CD4-positive, alpha-beta T cell treated with Interleukin-21 for 1 hour (primary cell): ENCODE measurements at places on chromosomes 3 and 15.

GRCh38 chr3:102511168-102511567, 76.4 kb downstream of the ZPLD1 start:
- no peak for DNase-seq

- DNase-seq: no peak
Observed at GRCh38 chr15:85482894-85483293, 102.5 kb downstream of the AKAP13 start.

GRCh38 chr3:195187609-195188425, 83.1 kb downstream of the XXYLT1 start:
- no peak for DNase-seq

- no peak for DNase-seq
Observed at GRCh38 chr3:184409331-184409926, 29.6 kb downstream of the CHRD start.
